ENCODE measurements at places on chromosomes 1 and 21. TPM values are rescaled to one million over a fixed set of nuclear protein-coding genes. Genes with fewer than 3 reads are reported as not detected.
A peak's percentile ranks its signal among the peaks of the same experiment; 100 is the strongest.

Gene SPRR1A
- total RNA-seq: not detected

Gene ZNF593OS
- not detected for total RNA-seq

Gene EVA1B
- total RNA-seq: 9.4 TPM

- no peak for DNase-seq
Measured at GRCh38 chr1:205108464-205108863, 13.3 kb downstream of the RBBP5 start.

DNA sequence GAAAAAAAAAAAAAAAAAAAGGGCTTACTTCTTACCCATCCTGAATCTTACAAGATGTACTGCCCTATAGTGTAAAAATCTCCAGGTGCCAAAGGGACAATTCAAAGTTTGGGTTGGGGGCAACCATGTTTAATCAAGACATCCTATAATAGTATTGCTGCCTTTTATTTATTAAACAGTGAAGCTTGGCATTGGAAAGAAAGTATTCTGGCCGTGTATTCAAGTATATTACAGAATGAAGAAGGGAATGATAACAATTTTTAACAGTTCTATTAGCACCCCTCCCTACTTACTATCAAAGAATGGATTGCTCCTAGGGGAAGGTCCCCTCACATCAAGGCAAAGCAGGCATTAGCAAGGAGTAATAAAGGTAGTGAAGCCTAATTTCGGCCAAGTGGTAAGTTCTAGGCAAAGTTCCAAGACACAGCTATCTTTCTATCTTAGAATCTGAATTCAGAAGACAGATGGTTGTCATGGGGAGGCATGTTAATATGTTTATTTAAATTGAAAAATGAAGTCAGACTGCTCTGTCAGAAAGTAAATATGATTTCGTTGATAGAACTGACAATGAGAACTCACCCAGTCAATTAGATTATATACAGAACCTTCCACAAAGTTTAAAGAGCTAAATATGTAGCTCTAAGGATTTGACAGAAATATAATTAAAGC lies 24.6 kb downstream of the ST7L start:
- no peak for DNase-seq

DNA sequence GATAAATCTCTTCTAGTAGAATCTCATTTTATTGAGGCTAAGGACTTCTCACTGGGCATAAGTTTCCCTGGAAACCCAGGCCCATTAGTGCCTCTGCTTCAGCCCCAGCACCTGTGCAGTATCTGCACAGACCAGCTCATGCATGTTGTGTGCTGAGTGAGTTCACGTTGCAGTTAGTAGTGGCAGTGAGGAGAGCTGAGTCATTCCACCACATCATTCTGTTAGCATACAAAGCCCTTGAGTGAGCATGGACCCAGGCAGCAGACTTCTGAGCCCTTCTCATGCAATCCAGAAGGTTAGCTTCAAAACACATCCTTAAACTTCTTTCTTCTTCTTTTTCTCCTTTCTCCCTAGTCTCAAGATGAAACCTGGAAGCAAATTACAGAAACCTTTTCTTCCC lies 45.8 kb upstream of the NTPCR start:
- peak; percentile 17 for DNase-seq

- no peak for DNase-seq
Measured at GRCh38 chr1:13556224-13556764, 27.3 kb upstream of the PDPN start.

GRCh38 chr1:165075725-165076370 lies 280.7 kb downstream of the LMX1A start:
- no peak for DNase-seq

DNA sequence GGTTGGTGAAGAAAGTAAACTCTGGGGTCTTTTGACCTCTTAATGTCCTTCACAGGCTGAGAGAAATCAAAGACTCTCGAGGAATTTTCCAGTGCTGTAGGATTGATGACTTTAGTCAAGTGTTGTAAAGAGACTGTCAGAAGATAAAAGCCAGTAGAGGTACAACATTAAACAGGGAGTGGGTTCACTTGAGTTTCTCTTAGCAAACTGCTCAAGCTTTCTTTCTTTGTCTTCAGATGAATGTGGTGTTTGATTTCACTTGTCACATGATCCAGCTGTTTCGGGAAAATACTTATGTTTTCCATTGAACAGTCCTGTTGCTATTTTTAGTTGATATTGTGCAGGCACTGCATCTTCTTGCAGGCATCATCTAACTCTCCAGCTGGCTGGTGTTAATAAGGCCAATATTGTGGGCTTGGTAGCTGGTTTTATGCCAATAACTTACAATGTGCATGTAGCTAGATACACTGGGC lies 45.6 kb downstream of the XCL2 start:
- no peak for DNase-seq

DNA sequence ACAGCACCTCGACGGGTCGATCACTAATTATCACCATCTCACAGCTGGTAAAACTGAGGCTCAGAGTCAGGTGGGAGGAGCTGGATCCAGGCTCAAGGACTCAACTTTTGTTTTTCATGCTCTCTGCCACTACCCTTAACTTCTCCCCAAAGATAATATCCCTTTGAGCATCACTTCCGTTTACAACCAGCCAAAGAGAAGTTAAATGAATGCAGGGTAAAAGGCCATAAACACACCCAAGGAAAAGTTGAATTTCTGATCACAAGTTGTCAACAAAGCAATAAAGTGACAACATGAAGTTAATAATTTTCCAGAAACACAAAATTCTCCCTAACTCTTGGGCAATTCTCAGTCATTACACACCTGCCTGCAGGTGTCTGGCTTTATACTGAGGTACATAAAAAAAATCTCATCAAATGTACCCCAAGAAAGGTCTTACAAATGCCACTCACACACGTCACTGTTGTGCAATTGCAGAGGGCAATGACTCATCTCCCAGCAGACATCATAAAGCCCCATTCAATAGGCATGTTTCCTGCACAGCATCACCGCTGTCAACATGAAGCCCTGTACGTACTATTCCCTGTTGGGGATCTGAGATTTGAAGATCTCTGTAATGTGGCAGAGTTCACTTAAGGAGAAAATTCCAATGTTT lies 3.4 kb downstream of the OR2T11 start:
- no peak for DNase-seq

DNA sequence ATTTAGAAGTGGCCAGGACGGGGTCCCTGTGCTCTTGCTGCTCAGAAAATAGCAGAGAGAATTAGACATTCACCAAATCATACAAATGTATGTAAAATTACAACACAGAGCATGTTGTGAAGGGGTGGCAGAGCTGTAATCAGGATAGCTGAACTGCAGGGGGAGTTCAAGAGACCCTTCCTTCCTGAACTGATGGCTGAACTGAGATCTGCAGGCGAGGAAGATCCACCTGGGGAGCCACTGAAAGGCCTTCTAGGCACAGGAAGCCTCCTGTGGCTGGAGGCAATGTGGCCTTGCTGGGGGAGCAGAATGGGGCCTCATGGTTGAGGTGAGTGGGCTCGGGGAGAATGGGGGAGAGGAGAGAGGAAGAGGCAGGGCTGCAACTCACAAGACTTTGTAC lies 216.5 kb downstream of the PRDM2 start:
- no peak for DNase-seq

GRCh38 chr1:70767377-70767776 lies 280.2 kb downstream of the PTGER3 start:
- no peak for DNase-seq

DNA sequence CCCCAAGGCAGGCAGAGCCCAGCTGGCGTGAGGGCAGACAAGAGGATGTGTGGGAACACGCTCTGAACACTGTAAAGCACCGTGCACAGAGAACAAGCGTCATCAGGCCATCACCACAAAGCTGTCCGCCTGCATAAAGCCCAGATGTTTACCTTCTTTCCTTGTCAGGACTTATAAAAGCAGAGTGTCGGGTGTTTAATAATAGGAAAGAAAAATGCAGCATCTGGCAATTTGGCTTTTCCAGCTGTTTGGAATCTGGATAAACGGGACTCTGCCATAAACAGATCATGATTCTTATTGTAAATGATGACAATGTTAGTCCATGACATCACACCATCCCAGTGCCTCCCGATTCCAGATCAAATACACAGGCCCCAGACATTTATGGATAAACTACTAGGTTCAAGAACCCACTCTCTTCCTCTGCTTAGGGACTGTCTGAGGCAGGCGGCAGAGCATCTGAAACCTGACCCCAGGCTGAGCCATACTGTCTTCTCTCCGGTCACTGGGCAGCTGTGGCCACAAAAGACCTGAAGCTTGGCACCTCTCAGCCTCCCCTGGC lies 4.2 kb downstream of the GLIS1 start:
- DNase-seq: no peak

GRCh38 chr1:201530741-201531531 lies 8.0 kb upstream of the NAV1 start:
- DNase-seq: peak; percentile 42

Data from activated T-cell treated with anti-CD3 and anti-CD28 coated beads, Interleukin-2, amount 50 U/mL, for 72 hours (primary cell).